Effector CD4-positive, alpha-beta T cell (primary cell): ENCODE measurements at places on chromosomes 3 and 15.

GRCh38 chr3:52527732-52528585 is 5.7 kb downstream of the NT5DC2 start:
- DNase-seq, result no peak

- no peak for DNase-seq
Observed at GRCh38 chr3:184597829-184598573, 36.4 kb downstream of the EPHB3 start.

DNA sequence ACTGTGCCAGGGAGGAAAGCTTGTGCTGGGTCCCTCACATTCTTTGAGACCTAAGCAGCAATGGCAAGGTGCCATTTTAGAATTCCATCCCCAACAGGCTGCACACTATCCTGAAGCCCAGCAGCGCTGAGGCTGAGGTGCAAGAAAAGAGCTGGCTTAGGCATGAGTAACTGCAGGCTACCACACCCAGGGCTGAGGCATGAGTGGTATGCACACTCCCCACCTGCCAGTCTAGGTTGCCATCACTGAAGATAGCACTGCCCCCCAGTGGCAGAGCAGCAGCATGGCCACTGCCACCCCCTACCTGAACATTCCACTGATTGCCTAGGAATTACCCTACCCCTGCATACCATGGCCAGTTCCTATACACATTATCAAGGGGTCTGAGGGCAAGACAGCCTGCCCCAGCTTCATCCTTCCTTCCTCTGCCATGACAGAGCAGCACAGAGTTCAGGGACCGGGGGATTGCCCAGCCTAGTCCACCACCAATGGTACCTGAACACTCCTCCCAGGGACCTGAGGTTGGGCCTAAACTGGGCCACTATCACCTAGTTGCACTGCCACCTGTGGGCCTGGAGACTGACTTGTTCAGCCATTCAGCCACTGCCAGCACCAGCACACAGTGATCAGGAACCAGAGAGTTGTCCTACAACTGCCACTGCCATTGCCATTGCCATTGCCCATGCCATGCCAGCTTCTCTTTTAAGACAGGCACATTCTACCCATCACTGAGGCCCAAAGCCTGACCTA is 129.8 kb downstream of the SATB1 start:
- no peak for DNase-seq

DNA sequence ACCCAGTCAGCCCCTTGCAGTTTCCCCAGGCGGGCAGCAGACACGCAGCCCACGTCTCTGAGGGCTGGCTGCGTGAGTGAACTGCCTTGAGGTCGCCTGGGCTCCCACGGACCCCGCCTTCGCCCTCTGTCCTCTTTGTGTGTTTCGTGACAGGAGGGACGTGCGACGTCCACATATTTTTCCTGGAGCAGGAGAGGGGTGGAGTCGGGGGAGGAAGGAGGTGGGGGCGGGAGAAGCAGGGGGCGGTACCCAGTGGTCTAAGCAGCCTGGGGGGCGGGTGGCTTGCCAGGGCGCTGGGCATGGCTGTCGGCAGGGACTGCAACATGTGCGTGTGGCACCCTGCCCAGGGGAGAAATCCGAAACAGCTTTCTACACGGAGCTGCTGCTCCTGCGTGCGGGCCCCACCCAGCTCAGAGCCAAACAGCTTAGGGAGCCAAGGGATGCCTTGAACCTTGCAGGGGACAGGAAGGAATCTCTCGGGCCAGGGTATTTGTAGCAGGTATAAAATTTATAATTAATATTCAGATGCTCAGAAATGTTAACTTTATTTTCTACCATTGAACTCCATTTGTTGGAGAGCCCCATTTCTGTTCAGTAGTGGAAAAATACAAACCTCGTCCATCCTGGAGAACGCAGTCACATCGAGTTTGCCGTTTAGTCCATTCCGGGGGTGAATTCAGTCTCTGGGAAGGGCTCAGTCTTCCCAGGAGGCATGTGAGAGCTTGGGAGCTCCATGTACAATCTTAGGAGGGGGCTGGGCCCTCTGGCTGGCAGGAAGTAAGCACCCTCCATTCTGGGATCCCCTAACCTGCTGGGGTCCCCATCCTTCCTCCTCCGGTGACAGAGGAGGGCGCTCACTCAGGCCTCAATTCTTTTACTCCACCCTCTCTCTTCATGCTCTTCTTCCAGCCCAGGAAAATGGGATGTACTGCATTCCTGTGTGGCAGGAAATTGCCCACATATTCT is 79.1 kb upstream of the MEF2A start:
- no peak for DNase-seq

GRCh38 chr15:84804005-84804900 is 12.9 kb upstream of the ALPK3 start:
- DNase-seq, result no peak

GRCh38 chr15:25597571-25597970 is 158.7 kb upstream of the UBE3A start:
- DNase-seq, result no peak

DNA sequence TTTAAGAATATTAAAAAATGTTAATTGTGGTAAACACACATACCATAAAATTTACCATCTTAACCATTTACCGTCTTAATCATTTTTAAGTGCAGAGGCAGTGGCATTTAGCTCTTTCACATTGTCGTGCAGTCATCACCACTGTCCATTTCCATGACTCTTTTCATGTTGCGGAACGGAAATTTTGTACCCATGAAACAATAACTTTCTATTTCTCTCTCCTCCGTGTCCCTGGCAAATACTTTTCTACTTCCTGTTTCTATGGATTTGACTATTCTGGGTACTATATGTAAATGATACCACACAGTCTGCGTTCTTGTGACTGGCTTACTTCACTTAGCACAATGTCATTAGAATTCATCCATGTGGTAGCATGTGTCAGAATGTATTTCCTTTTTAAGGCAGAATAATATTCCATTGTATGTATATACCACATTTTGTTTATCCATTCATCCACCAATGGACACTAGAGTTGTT is 27.9 kb downstream of the AKAP13 start:
- no peak for DNase-seq

GRCh38 chr15:59333401-59334075 is 39.1 kb downstream of the MYO1E start:
- DNase-seq, result no peak

DNA sequence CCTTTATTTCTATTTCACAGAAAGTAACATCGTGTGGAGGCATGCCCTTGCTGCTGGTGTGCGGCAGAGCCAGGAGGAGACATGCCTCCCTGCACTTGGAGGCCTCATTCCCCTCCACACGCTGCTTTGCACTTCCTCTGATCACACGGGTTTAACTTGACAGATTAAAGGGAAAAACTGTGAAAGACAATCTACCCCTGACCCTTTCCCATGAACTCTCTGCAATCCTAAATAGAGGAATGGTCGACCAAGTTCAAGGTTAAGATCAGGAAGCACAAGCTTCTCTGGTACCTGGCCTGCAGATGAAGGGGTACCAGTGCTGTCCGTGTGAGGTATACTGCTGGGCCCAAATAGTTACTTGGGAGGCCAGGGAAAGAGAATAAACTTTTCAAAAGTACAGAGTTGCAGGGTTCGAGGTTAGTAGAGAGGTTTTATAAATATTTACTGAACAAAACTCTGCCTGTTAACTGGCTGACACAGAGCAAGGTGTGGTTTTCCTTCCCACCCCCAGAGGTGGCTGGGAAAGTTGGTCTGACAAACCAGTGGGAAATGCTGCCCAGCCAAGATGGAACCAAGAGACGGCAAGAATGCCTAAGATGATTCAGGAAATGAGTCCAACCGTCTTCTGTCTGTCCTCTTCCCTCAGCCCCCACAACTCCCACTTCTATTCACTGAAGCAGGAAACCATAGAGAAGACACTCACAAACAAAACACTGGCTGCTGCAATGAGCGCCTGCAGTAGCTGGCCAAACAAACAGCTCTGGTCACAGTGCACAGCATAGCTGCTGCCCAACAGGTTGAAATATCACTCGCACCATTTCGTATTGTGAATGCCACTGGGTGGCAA is 79.6 kb downstream of the IGF2BP2 start:
- DNase-seq, result no peak

DNA sequence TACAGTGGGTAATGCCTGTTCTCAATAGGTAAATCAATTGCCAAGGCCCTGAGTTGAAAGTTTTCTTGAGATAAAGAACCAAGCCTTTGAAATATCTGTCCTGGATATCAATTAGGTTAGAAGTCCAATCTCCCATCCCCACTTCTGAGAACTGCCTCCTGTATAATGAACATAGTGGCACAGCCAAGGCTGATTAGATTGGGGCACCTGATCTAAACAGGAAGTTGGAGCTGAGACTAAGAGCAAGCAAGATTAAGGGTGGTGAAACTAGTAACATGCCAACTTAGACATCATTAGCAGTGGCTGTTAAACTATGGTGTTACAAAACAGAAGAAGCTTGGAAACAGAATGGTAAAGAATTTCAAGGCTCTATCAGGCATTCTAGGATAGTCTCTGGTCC is 137.7 kb upstream of the TMEM108 start:
- DNase-seq, result no peak

- DNase-seq, result no peak
Observed at GRCh38 chr3:136437043-136437442, 186.9 kb downstream of the PCCB start.

DNA sequence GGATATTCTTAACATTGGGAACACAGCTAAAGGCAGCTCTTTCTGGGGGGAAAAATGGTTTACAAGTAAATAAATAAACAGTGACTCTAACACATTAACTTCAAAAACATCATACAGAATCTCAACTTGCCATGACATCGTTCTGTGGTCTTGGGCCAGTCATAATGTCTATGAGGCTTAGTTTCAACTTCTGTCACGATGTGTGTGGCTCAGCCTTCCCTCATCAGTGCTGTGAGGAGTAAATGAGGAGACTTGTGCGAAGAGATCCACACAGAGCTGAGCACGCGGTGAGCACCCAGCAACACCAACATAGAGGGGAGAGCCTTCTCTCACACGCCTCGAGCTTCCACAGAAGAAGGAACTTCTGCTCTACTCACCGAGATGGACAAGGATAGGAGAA is 49.0 kb downstream of the DZIP1L start:
- DNase-seq, result no peak

- DNase-seq, result no peak
Observed at GRCh38 chr3:177419904-177420601, 222.8 kb upstream of the TBL1XR1 start.

DNA sequence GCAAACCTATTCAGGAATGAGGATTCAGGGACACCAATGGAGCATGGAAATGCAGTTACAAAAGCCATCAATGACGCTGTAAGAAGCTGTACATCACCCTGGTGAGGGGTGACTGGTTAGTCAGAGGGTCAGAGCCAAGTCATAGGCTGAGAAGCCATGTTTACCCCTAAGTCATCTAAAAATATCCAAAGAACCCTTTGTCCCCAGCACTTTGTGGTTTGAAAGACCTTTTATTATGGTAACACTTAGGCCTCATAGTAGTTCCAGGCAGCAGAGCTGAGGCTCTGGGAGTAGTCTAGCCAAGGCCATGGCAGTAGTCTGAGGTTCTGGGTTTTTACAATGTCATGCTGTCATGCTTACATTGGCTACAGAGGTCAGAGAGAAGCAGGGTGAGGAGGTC is 131.2 kb downstream of the CTNNB1 start:
- no peak for DNase-seq

GRCh38 chr3:153856932-153857331 is 264.3 kb upstream of the ARHGEF26 start:
- DNase-seq, result no peak

DNA sequence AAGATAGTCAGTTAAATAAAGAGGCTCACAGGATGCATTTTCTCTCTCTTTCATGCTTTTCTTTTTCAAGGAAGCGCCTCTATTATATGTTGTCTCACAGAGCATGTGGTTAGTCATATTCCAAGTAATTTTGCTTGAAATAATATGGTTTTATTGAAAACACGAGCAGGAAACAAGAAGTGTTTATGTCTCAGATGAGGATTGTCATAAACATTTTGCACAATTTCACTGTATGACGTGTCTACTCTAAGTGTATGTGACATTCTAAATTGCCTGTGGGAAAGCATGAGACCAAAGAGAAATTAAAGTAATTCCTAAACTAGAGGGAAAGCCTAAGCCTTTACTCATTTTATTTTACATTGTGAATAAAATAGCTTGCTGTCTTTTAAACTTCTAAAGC is 818.6 kb downstream of the EPHA3 start:
- DNase-seq, result no peak

DNA sequence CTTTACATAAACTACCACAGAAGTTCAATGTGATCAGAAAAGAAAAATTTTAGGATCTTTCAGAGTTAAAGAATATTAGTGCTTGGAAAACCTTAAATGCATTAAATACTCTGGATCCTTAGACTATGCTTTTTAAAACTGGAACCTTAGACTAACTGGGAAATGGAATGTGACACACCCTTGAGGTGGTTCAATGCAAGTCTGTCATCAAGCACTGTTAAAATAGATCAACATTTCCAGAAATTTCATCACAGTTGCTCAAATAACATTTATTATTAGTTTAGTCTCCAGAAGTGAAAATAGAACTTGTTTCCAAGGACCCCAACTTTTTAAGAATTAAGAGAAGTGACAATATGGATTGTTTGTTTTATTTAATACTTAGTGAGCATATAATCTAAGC is 71.8 kb downstream of the GAP43 start:
- no peak for DNase-seq

GRCh38 chr15:94621736-94622135 is 390.4 kb downstream of the MCTP2 start:
- DNase-seq, result no peak

GRCh38 chr3:73602170-73602569 is 22.6 kb downstream of the PDZRN3 start:
- DNase-seq, result no peak

- no peak for DNase-seq
Observed at GRCh38 chr15:41490355-41490754, 3.3 kb upstream of the ITPKA start.

- DNase-seq, result no peak
Observed at GRCh38 chr15:90037961-90038631, 37.0 kb downstream of the ZNF710 start.

GRCh38 chr3:194673761-194674160 is 1.8 kb upstream of the LSG1 start:
- DNase-seq, result no peak

- no peak for DNase-seq
Observed at GRCh38 chr3:308597-309321, 112.2 kb downstream of the CHL1 start.

DNA sequence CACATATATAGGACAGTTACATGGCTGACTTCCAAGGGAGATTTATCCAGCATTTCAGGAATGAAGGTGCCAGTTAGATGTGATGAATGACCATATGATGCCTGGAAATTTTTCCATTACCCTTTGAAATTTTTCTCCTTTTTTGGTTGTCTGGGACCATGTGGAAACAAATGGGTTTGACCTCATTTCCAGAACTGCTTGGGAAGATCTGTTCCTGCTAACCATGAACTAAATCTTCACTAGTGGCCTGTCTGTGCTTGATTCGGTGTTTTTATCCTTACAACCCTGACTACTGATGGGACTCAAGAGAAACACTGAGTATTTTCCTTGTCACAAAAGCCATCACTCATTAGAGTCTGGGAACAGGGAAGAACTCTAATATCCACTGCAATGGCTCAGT is 409.4 kb downstream of the PDCD6IP start:
- no peak for DNase-seq

- no peak for DNase-seq
Observed at GRCh38 chr3:126113733-126114442, 30.0 kb upstream of the SLC41A3 start.
